C1 segment of cervical spinal cord (tissue), 14 donors: ENCODE measurements at places on chromosomes 1 and 21.

- no peak for DNase-seq
These were observed 17.0 kb downstream of the CFAP74 start for GRCh38 chr1:1986451-1987141.

DNA sequence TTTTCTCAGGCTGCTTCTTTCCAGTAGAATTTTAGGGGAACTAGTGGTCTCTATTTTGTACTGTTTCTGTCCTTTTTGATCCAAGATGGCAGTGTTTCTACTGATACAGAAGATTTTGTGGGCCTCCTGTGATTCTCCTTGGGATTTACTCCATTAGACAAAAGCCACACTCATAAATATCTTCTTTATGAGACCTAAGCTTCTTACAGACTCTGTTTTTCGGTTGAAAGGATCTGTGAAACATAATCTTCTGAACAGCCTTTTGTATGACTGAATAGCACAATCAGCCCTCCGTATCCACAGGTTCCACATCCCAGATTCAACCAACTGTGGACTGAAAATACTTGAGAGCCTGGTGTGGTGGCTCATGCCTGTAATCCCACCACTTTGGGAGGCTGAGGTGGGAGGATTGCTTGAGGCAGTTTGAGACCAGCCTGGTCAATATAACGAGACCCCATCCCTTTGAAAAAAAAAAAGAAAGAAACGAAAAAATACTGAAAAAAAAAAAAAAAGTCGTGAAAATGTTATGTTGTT is 10.8 kb upstream of the PSMD4 start:
- DNase-seq, result no peak

DNA sequence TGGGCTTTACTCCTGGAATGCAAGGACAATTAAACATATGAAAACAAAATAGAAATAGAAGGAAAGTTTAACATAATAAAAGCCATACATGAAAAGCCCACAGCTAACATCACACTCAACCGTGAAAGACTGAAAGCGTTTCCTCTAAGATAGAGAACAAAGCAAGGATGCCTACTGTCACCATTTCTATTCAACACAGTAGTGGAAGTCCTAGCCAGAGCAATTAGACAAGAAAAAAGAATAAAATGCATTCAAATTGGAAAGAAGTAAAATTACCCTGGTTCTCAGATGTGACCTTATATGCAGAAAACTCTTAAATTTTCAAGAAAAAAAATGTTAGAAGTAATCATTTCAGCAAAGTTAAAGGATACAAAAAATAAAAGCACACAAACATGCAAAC is 34.0 kb downstream of the ZNF644 start:
- no peak for DNase-seq

GRCh38 chr1:25255706-25256577 is 8.7 kb upstream of the RSRP1 start:
- no peak for DNase-seq

DNA sequence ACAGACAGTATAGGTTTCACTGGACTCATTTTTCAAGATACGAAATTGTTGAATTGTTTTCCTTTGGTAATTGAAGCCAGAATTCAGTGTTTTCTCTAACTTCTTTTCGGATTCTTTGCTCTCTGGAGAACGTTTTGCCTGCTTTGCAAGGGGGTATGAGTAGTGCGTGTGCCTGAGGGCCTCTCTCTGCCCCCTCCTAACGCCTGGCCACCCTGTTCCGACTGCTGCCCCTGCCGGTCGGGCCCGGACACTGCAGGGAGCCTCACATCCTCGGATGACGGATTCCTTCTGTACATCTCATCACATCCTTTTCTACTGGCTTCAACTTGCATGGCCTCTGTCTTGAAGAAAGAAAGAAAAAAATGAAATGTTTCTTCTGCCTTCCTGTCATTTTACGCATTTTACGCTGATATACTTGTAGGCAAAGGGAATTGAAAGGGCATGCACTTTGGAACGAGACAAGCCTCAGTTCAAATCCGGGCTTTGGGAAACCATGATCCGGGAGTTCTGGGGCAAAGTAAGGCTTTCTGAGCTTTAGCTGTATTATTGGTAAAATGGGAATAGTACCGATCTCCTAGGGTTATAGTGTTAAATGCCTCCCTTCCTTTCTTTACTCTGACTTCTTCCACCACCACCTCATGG is 65.1 kb downstream of the DISC1 start:
- DNase-seq, result no peak

GRCh38 chr1:161480381-161481035 is 24.7 kb upstream of the FCGR2A start:
- no peak for DNase-seq

GRCh38 chr1:101898137-101898536 is 98.6 kb downstream of the OLFM3 start:
- no peak for DNase-seq

- no peak for DNase-seq
These were observed 10.3 kb downstream of the TTC34 start for GRCh38 chr1:2791027-2791760.

GRCh38 chr1:236534151-236534651 is 10.4 kb downstream of the LGALS8 start:
- DNase-seq, result no peak

DNA sequence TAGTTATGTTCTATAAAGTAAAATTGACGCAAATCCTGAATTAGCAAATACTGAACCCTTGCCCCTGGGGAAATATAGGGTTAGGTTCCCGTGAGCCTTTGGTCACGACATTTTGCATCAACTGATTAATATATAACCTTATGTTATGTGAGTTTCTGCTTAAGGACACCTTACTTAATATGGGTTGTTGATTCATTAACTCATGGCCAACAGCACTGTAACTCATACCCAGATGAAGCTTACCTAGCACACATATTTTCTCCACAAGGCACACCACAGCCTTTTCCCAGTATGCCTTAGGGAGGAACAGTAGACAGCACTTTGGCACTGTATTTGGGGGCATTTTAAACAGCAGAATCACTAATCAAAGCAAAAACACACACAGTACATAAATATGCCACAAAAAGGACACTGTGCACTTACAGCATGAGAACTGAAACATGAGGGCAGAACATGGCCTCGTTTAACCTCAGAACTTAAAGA is 15.1 kb downstream of the INAVA start:
- DNase-seq, result no peak

DNA sequence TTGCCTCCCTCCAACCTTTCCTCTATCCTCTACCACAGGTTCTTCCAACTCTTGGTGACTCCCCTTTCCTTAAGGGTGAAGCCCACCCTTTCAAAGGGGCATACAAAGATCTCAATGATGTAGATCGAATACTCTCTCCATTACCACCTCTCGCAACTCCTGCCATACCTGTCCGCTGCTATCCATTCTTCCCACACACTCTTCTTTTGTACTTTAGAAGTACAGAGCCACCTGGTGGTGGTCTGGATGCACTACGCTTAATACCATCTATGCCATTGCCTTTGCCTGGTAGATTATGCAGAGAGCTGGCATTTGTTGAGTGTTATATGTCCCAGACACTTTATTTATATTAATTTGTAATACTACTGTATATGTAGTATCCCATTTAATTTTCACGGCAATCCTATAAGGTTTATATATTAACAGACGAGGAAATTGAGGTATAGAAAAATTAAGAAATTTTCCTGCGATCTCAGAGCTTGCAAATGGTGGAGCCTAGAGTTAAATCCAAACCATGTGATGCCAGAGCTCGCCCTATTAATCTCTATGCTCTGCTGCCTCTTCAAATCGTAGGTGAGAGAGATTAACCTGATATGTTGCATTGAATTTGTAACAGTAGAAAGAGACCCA is 22.9 kb downstream of the TSHB start:
- DNase-seq, result no peak

DNA sequence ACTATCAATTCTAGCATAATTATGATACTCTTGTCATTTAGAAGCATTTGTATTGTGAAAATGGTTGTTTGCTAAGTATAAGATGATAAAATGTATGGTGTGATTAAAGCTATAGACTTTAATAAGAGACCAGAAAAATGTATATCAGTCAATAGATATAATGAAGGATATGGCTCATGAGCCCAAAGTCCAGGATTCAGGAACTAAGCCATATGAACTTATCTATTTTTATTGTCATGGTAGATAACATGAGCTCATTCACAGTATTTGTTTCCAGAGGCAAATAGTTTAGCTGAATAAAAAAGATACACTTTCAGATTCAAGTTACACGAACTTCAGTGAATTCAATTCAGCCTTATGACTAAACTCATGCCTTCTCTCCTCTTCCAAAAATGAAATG is 32.7 kb downstream of the PRDX6 start:
- DNase-seq, result no peak

DNA sequence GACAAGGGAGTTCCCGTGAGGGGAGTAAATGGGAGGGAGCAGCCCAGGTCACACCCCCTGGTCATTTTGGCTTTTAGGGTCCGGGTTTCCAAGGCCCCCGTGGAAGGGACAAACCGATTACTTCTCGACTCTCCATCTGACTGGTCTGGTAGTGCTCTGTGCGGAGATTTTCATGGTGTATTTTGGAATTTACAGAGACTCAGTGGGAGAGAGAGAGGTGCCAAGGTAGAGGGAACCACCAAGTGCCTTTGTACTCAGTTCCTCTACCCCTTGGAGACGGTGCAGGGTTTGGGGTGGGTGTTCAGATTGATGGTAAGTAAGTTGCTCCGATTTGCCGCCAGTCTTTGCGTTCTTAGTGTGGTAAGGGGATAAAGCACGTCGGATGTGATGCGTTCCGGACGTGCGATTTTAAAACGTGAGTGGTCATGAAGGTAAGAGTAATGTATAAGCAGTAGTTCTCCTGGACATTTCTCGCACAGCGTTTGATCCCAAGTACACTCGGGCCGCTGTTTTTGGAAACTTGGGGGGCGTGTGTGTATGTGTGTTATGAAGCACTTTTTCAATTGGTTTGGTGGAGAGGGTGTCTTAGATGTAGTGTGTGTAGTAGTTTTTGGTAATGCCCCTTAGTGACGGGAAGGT is 682 bp downstream of the SUCO start:
- peak; percentile 41 for DNase-seq

DNA sequence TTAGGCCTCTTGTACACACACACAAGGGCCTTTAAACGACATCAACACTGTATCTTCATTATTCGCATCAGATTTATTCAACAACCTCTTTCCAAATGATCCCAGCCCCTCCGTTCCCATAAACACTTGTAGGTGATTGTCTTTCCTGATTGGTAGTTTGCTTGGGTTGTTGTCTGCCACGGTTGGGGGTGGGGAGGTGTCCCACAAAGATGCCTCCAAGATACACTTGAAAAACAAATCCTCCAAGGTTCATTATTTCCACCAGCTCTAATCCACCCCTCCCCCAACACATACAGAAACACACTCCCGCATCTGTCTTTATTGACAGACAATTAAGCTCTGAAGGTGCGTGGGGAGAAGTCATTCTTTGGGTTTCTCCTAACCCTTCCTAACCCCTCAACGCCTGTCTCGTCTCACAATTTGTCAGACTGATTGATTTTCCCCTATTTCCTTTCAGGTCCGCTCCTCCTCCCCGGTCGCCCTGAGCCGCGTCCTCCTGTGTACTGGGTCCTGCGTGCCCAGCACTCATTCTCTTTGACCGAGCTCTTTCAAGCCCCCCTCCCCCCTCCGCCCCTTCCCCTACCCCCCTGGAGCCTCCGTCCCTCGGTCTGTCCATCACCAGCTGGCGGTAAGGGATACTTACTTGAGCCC is 1.4 kb downstream of the WDR26 start:
- no peak for DNase-seq

- no peak for DNase-seq
These were observed 8.7 kb downstream of the CFAP107 start for GRCh38 chr1:12754738-12755137.

DNA sequence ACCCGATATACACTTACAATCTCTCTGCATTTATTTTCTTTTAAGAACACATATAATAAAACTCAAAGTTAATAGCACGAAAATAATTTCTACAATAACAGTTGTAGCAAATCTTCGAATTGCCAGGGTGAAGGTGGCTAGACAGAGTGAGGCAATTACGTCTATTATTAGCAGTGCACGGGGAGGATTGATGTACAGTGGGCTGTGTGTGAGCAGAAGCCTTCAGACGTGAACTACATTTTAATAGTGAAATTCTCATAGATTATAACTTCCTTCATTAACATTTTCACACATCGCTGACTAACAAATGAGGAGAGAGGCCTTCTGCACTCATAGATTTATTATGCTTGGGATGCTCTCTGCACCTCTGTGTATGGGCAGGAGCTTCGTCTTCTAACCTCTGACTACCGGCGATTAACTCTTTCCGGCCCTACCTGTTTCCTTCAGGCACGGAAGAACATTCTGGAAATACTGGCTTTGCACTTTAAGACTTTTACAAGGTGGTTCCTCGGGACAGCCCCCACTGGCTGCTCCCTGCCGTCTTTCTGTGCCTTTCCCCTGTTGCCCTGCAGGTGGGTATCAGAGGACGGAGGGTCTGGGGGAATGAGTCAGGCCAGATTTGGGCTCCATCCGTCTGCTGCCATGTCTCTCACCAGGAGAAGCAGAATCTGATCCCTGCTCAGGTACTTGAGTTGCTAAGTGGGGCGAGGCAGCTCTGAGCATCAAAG is 200.5 kb downstream of the CAMTA1 start:
- no peak for DNase-seq

DNA sequence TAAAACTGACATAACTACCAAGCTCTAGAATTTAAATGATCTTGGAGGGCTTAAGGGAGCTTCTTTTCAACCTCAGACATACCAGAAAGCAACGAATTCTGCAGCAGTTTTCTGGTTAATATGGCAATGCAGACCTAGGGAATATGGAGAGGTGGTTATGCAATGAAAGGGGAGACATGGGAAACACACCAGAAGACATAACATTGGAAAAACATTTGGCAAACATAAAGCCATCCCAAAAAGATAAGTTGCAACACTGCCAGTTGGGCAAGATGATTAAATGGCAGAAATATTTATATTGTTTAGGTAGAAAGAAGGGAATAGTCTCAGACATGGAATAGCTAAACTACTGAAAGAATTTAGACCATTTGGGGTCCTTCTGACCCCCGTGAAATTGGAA is 104.5 kb downstream of the KCNJ6 start:
- DNase-seq, result no peak

GRCh38 chr1:36123356-36123755 is 1.7 kb downstream of the COL8A2 start:
- DNase-seq, result no peak

DNA sequence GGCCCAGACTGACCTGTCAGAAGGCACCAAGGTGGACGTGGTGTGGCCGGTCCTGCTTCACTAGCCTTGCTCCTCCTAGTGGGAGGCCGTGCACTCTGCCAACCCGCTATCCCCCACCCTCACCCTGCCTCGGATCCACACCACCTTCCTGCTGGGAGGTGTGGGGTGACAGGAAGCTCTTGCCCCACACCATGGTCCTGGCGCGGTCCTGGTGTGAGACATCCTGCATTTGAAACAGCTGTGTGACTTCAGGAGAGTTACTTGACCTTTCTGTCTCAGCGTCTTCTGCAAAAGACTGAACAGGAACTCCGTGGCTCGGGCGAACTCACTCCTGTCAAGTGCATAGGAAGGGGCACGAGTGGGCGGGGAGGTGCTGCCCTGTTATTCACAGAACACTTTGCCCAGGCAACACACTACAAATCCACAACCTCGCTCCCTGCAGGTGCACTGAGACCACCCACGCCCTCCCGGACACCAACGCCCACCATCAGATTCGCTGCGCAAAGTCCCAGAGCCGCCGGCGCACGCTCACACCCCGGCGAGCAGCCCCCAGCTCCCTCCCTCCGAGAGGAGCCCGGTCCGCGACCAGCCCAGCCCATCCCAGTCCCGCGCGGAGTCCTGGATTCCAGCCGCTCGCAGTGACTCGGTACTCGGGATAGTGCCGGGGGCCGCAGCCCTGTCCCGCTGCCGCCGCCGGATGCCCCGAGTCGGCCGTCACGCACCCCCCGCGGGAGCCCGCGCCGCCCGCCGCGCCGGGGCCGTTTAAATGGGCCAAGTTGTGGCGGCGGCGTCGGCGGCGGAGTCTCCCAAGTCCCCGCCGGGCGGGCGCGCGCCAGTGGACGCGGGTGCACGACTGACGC is at the start of gene SAMD11:
Gene SAMD11 (plus strand): TSS at position 793 of the 860 bp plus-strand sequence. CDS start 509 bp downstream, outside the sequence.
- DNase-seq, result peak; percentile 45

- no peak for DNase-seq
These were observed 45.8 kb upstream of the RIPK4 start for GRCh38 chr21:41812679-41813078.
